HFFc6 (cell line): ENCODE measurements at places on chromosomes 11 and 22. TPM values are rescaled to one million over a fixed set of nuclear protein-coding genes. Genes with fewer than 3 reads are reported as not detected.
A peak's percentile ranks its signal among the peaks of the same experiment; 100 is the strongest.

- no peak for DNase-seq
Observed at GRCh38 chr11:86658534-86658933, 13.9 kb downstream of the ME3 start.

OR10A2 gene
- not detected in 3 replicates for total RNA-seq

TIGD3 gene
- 0.18 TPM in 1 of 3 replicates, not detected in the others for total RNA-seq

ZNF214 gene
- total RNA-seq = 1.1 to 2.7 TPM (median 1.3 TPM) in 3 replicates

RIMBP3B gene
- total RNA-seq = 0.14 to 0.42 TPM (median 0.17 TPM) in 3 replicates

C11orf21 gene
- not detected in 3 replicates for total RNA-seq

- peak; percentile 93 for DNase-seq
Observed at GRCh38 chr11:35617687-35618496, at the start of gene FJX1. Gene FJX1, plus strand, starts transcription at chr11:35618460. Its CDS starts 177 bp downstream, at chr11:35618637.

DNA sequence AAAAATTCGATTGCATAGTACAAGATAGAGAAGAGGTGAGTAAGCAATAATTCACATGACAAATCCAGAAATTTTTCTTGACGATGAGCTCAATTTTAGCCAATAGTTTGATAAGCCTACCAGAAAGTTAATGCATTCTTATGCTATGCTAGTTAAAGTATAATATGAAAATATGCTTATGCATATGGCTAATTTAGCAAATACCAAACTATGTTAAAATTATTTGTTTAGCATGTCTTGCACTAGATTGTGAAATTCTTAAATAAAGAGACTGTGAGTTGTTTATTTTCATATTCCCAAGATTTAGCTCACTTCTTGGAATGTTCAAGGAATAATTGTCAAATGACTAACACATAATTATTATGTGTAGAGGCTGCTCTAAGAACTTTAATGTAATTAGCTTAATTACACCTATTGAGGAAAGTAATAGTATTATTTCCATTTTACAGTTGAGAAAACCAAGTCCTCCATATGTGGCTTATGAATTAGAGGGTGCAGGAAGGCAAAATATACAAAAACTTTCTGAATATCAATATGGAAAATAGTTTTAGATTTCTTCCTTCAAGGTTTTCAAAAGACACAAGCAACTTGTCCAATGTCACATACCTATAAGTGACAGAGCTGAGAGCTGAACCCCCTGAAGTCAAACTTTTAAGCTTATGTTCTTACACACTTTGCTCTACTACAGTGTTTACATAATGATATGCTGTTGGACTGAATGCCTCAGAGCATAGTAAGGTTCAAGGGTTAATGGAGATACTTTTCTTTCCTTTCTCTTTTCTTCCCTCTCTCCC, 45.9 kb upstream of the ARHGAP20 start:
- no peak for DNase-seq

DNA sequence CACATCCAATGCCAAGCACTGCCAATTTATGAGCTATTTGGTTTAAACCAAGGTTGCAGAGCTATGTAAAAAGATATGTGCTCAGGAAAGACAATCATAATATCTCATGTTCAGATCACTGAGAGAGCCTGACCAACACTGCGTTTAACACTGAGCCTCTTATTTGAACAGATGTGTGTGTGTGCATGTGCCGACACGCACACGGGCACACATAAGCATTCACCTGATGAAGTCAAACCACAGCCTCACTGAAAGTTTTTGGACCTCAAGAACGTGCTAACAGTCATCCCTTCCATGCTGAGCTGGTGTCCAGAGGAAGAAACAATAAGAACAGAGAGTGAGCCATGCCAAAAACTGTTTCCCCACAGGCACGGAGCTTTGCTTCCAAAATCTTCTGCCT, 23.4 kb downstream of the HPS4 start:
- DNase-seq = no peak
